Fibroblast of skin of right biceps (primary cell): ENCODE measurements at places on chromosomes 11 and 22.

DNA sequence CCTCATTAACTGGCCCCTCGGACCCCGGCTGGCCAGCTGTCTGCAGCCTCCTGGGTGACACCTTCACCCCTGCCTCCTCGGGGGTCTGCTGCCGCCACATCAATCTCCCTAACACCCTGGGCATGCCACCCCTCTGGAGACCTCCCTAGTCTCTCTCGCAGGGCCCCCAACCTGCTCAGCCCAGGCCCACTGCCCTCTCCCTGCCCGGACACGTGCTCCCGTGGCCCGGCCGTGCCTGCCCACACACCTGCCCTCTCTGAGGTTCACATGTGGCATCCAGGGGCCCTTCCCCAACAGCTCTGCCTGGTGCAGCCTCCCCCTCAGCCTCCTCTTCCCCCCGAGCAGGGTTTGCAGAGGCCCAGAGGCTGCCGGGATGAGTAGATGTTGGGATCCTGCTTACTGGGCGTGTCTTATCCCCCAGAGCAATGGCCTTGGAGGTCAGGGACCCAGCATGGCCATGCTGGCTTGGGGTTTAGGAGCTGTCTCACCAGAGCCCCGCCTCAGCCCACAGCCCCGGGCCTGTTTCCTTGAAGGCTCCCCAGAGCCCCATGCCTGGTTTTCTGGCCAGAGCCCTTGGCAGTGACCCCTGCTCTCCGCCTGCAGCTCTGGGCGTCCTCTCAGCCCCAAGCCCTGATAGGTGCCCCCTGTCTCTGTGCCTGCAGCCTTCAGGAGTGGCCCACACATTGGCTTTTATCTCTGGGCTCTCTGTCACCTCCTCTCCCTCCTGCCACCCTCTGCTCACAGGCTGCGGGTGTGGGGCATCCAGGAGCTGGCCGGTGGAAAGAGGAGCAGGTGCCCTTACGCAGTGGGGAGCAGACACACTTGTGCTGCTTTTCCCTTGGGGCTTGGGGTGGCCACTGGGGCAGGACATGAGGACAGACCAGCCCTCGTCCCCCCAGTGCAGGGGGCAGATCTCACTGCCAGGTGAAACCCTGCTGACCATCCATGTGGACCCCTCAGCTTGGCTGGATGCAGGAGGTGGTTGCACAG is 25.7 kb upstream of the SEPTIN5 start:
- DNase-seq = no peak

DNA sequence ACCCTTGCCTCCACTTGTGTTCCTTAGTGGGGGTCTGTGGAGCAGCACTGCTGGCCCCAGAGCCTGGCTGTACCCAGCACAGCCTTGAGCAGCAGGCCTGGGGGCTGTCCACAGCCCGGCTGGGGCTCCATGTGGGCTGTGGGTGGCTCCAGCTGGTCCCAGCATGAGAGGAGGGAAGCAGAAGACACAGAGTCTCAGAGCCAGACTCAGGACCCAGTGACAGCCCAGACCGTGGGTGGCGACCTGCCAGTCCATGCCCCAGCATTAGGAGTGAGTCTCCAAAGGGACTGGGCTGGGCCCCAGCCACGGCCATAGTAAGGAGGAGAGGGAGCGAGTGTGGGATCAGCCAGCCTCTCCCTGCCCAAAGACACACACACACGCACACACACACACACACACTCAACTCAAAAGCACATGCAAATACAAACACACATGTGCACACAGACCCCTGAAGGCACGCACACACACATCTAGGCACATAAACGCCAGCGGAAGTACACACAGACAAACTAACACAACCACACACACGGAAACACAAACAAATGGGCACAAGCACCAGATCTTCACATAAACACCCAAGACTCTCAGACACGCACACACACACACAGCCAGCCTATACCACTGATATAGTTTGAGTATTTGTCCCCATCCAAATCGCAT is 16.7 kb upstream of the LRRC10B start:
- DNase-seq = no peak

DNA sequence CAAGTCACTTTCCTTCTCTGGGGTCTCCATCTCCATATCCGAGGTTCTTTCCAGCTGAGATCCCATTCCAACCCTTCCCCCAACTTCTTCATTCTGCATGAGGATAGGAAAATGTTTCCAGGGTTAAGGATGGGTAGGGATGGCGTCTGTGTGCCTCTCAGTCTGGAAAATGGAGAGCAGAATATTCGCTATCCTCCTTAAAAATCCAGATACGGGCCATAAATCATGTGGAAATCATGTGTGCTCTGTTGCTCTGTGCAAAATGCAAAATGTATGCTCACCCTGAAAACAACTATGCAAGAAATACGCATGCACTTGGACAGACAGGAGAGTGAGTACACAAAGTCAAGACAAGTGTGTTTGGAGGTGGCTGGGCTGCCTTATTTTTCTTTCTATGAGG is 3.2 kb downstream of the CREB3L1 start:
- no peak for DNase-seq

GRCh38 chr11:71336996-71337754 is 84.8 kb upstream of the SHANK2 start:
- no peak for DNase-seq

DNA sequence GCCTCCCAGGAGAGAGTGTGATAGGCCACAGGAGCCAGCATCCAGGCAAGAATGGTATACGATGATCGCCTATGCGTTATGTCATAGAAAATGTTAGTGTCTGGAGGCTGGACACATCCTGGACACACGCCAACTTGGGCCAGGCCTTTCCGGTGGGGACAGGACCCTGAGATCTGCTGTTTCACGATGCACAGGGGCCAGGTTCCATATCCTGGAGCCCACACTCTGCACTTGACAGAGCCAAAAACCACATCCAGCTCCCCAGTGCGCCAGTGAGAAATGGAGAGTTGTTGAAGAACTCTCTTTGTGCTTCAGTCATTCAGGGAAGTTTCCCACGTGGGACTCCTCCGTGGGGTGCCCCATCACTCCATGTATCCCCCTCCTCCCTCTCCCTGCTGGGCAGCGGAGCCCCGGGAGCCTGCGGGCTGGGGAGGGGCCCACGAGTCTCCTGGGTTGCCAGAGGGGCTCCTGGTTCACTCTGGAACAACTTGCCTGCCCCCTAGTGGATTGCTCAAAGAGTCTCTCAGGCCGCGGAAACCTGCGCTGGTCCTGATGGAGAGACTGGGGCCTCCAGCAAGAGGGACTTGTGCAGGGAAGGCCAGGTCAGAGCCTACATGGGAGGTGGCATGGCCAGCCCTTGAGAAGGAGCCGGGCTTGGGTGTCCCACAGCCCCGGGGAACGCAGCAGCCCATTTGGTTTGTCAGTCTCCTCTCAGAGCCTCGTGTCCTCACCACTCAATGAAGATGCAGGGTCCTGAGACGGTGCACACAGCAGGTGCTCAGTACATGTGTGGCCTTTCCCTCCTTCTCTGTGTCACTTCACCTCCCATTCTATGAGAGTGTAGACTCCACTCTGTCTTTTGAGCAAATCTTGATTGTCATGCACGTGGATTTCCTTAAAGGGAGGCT is 10.2 kb upstream of the LRRC32 start:
- peak; percentile 66 for DNase-seq

- DNase-seq = peak; percentile 38
Measured at GRCh38 chr11:6812390-6813005, 13.0 kb upstream of the OR6A2 start.

- peak; percentile 30 for DNase-seq
Measured at GRCh38 chr11:65043881-65044501, 3.0 kb downstream of the SAC3D1 start.

DNA sequence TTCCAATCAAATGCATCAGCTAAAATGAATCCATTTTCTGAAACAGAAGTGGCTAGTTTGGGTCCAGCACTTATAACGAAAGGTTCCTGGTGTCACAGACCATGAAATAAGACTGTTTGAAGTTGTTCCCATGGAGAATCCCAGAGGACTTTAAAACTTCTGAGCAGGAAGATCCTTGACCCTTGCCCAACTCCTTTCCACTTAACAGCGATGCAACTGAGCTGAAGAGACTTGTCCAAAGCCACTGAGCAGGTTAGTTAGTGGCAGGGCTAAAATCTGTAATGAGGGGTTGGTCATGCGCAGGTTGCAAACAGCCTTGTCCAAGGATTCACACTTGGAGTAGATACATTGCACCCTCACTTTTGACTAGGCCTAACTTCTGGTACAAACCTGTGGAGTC is 1.3 kb downstream of the RAB38 start:
- DNase-seq = no peak

DNA sequence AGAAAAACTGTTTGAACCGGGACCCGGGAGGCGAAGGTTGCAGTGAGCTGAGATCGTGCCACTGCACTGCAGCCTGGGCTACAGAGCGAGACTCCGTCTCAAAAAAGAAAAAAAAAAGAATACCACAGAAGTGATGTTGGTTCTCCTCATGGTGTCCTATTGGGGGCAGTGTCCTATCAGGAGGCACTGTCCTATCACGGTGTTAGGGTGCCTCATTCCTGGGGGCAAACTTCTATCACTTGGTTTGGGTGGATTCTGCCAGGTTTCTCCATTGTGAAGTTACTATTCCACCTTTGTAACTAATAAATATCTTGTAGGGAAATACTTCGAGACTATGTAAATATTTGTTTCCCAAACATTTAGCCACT is 19.6 kb downstream of the PRR14L start:
- DNase-seq = no peak

DNA sequence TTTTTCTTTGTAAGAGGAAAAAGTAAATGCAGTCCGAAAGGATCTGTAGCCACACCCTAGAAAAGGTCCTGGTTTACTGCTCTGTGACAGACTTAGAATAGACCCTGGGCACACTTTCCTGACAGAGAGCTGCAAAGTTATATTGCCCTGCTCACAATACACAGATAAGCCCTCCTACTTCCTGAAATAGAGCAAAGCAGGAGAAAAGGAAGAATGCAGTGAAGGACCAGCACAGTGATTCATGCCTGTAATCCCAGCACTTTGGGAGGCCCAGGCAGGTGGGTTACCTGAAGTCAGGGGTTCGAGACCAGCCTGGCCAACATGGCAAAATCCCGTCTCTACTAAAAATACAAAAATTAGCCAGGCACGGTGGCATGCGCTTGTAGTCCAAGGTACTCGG is 2.2 kb downstream of the CYB561A3 start:
- DNase-seq = no peak

DNA sequence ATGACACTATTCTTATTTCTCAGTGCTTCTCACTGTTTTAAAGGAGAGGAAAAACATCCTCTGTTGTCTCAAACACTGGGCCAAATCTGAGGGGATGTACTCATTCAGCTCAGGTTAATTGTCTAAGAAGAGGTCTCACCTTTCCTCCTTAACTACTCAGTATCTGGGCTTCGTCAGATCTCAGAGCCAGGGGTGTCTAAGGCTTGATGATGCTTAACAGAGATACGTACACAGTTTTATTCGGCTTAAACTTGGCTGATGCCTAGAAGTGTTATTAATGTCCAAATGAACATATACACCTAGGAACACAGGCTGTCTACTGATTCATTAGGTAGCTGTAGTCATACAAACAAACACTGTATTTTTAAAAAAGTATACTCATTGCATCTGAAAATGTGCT is 85.8 kb downstream of the UVRAG start:
- DNase-seq = no peak

GRCh38 chr11:15327786-15328231 is 213.1 kb downstream of the INSC start:
- DNase-seq = peak; percentile 12

DNA sequence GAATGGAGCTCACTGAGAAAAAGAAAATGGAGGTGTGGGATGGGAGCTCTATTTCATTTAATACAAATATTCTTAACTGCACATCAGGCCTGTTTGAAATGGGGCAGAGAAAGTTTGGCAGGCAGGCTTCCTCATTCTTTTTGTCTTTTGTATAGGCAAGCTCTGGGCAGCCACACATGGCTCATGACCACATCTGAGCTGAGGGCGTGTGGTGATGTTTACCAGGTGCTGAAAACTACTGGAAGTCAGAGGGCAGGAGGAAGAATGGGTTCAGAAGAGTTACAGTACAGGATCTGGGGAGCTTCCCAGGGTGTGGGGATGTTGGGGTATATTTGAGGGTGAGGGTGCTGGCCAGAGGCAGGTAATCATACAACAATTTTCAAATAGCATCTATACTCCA is 66.3 kb upstream of the NAV2 start:
- DNase-seq = no peak

- no peak for DNase-seq
Measured at GRCh38 chr22:38267086-38267485, 5.7 kb downstream of the TMEM184B start.

- DNase-seq = no peak
Measured at GRCh38 chr11:118084656-118085055, 2.1 kb downstream of the SMIM35 start.

DNA sequence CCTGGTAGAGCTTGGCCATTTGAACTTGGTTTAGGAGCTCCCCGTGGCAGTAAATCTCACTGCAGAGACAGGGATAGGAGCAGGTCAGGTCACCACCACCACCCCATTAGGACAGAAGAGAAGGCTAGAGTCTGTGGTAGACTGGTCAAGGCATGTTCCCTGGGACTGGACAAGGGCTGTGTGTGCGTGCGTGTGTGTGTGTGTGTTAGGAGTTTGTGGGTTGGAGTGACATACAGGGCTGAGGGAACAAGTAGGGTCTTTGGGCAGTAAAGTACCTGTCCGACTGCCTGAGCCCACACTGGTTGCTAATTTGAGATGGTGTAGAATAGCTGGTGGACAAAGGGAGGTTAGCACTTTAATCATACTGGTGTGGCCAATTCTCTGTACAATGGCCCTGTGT is 16.1 kb downstream of the TREH start:
- no peak for DNase-seq

GRCh38 chr22:36286096-36286957 is 33.4 kb downstream of the APOL1 start:
- peak; percentile 71 for DNase-seq

GRCh38 chr11:32050264-32050663 is 40.6 kb upstream of the RCN1 start:
- no peak for DNase-seq

DNA sequence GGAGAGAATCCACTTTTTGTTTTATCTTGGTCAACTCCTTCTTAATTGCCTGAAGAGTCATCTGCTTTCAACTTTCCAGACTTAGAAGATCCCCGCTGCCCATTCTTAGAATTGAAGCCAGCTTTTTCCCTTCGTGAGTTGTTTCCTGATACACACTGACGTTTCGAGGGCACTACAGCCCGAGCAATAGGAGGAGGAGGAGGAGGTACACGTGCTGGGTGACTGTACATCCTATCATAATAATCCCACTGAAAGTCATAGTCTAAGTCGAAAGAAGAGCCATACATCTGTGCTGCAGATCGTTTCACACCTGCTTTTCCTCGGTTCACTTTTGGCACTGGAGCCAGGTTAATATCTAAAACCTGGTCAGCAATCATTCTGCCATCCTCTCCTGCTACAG is 606.1 kb downstream of the DLG2 start:
- DNase-seq = peak; percentile 26

GRCh38 chr11:18790883-18791206 is 753 bp downstream of the PTPN5 start:
- DNase-seq = no peak

DNA sequence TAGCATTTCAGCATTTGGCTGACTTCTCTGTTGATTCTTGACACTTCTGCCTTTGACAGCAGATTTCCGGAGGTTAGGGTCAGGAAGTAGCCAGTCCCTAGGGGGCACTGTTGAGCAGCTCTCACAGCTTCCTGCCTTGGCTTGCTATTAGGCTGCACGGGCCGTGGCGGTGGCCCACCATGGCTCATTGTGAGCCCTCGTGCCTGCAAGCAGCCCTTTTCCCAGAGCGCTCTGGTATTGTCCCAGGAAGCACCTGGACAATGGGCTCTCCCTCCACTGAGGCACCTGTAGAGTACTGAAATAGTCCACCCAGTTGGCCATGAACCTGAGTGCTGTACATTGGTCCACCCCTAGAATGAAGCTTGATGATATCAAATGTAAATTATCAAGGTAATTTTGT is 100.2 kb upstream of the GAL start:
- DNase-seq = peak; percentile 20
